ENCODE measurements at places on chromosomes 2 and 18.

GRCh38 chr2:69073928-69074570, 61.1 kb downstream of the ANTXR1 start:
- H3K27ac ChIP-seq = no peak overlapping the region
- H3K4me1 ChIP-seq = no peaks in the 10 kb centered on the region
- DNase-seq = no peak
- H3K27me3 ChIP-seq = no peaks in the 10 kb centered on the region
- H3K4me3 ChIP-seq = no peak overlapping the region

GRCh38 chr2:68282811-68283418, 30.6 kb upstream of the PPP3R1 start:
- no peak for DNase-seq
- no peak overlapping the region for H3K27ac ChIP-seq
- H3K4me1 ChIP-seq = no peaks in the 10 kb centered on the region
- no peaks in the 10 kb centered on the region for H3K36me3 ChIP-seq
- H3K4me3 ChIP-seq = no peak overlapping the region

GRCh38 chr2:200494048-200494447, 15.8 kb downstream of the KCTD18 start:
- H3K36me3 ChIP-seq = peaks cover 5% of the 10 kb centered on the region
- no peaks in the 10 kb centered on the region for H3K27me3 ChIP-seq
- no peak overlapping the region for H3K4me3 ChIP-seq
- H3K27ac ChIP-seq = no peak overlapping the region
- no peak for DNase-seq

GRCh38 chr2:165698444-165698884, 95.6 kb downstream of the GALNT3 start:
- no peak overlapping the region for H3K4me3 ChIP-seq
- no peaks in the 10 kb centered on the region for H3K27me3 ChIP-seq
- no peaks in the 10 kb centered on the region for H3K36me3 ChIP-seq
- no peaks in the 10 kb centered on the region for H3K4me1 ChIP-seq
- H3K27ac ChIP-seq = no peak overlapping the region
- no peak for DNase-seq

DNA sequence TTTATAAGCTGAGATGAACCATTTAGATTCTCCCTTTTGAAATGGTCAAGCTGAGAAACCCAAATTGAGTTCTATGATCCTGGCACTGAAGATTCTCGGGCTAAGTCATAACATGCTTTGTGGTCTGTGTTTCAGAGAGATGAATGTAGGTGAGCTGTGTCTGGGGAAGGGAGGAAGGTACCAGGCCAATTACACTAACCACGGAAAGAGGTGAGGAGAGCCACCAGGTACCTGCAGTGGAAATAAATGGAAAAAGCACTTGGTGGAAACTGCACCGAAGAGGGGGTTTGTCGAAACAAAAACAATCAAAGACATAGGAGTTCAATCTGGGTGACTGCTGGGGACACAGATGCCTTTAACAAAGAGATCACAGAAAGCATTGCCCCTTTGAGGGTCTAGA, 963 bp upstream of the MRPL44 start:
- H3K4me3 ChIP-seq = no peak overlapping the region
- H3K27me3 ChIP-seq = no peaks in the 10 kb centered on the region
- peaks cover 34% of the 10 kb centered on the region for H3K4me1 ChIP-seq
- peaks cover 5% of the 10 kb centered on the region for H3K36me3 ChIP-seq

GRCh38 chr2:118716102-118716501, 131.3 kb downstream of the EN1 start:
- no peaks in the 10 kb centered on the region for H3K4me1 ChIP-seq
- H3K27me3 ChIP-seq = no peaks in the 10 kb centered on the region
- no peak overlapping the region for H3K4me3 ChIP-seq
- no peak overlapping the region for H3K27ac ChIP-seq
- no peak for DNase-seq

- H3K27ac ChIP-seq = no peak overlapping the region
- H3K4me1 ChIP-seq = no peaks in the 10 kb centered on the region
- no peak for DNase-seq
- H3K36me3 ChIP-seq = no peaks in the 10 kb centered on the region
- no peaks in the 10 kb centered on the region for H3K27me3 ChIP-seq
Observed at GRCh38 chr2:173828189-173829142, 136.7 kb downstream of the SP3 start.

- H3K27me3 ChIP-seq = no peaks in the 10 kb centered on the region
- no peak overlapping the region for H3K4me3 ChIP-seq
- H3K36me3 ChIP-seq = no peaks in the 10 kb centered on the region
- DNase-seq = no peak
- H3K4me1 ChIP-seq = no peaks in the 10 kb centered on the region
- H3K27ac ChIP-seq = no peak overlapping the region
Observed at GRCh38 chr2:105768961-105769452, 24.3 kb downstream of the NCK2 start.

GRCh38 chr2:88331239-88331638, 121.3 kb downstream of the FOXI3 start:
- H3K27ac ChIP-seq = no peak overlapping the region
- no peaks in the 10 kb centered on the region for H3K36me3 ChIP-seq
- no peak for DNase-seq
- no peaks in the 10 kb centered on the region for H3K27me3 ChIP-seq

- no peak overlapping the region for H3K27ac ChIP-seq
- H3K36me3 ChIP-seq = no peaks in the 10 kb centered on the region
- H3K4me1 ChIP-seq = no peaks in the 10 kb centered on the region
- no peak for DNase-seq
- H3K4me3 ChIP-seq = no peak overlapping the region
- H3K27me3 ChIP-seq = no peaks in the 10 kb centered on the region
Observed at GRCh38 chr2:127161176-127162136, 54.5 kb upstream of the BIN1 start.

DNA sequence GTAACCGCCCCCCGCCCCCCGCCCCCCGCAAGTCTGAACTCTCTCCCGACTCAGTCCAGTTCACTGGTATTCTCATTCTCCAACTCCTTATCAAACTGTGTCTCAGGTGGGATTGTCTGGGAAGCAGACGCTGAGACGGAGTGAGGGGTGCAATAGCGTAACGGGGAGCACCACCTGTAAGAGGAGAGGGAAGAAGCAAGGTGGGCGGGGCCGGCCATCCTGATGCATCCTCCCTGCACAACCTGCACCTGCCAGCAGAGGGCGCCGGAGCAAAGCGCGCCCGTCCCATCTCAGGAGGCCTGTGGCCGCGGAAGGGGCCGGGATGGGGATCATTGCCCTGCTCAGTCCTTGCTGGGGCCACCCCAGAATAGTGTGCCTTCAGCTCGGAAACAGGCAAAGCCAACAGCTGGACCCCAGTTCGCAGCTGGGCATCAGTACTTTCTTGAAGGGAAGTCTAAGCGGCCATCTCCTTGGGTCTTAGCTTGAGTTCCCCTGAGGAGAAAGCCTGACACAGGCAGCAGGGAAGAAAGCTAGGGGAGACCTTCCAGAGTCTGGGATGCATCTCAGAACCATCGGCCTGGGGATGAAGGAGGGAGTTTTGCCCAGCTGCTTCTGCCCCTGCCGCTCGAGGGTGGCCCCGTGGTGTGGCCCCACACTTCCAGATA, 208.0 kb downstream of the TFCP2L1 start:
- H3K27ac ChIP-seq = no peak overlapping the region
- no peaks in the 10 kb centered on the region for H3K4me1 ChIP-seq

DNA sequence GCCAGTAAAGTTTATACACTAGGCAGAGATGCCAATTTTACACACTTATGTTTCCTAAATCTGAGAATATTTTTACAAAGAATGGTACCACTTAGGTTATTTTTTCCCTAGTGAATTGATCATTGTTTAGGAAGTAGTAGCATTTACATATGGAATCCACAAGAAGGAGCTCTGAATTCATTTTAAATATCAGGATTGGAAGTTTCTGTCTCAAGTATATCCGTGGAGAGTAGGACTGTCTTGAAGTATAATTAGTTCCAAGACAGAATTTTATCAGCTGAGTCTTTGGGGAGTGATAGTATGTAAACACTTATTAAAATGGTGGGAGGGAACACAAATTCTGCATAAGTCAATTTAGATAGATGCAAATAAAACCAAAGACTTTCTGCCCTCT, 82.3 kb upstream of the FAM98A start:
- H3K27ac ChIP-seq = no peak overlapping the region
- H3K36me3 ChIP-seq = no peaks in the 10 kb centered on the region
- H3K4me1 ChIP-seq = no peaks in the 10 kb centered on the region
- H3K4me3 ChIP-seq = no peak overlapping the region
- H3K27me3 ChIP-seq = no peaks in the 10 kb centered on the region

- H3K4me1 ChIP-seq = no peaks in the 10 kb centered on the region
- no peak overlapping the region for H3K4me3 ChIP-seq
- no peaks in the 10 kb centered on the region for H3K27me3 ChIP-seq
- DNase-seq = no peak
- no peak overlapping the region for H3K27ac ChIP-seq
Observed at GRCh38 chr2:95362486-95362885, 40.0 kb upstream of the FAHD2A start.

DNA sequence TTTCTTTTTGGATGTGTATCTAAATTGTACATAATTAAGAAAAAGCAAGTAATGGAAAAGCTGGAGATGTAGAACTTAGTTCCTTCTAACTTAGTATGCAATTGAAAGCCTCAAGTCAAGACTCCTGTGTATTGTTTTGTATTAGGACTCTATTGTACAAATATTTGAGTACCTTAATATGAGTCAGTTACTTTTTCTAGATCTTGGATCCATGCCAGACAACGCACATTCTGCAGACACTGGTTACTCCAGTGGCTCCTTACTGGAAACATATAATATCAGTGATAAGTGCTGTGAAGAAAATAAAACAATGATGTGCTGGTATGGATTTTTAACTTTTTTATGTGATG, 1.5 kb downstream of the SLC39A10 start:
- peak; percentile 45 for DNase-seq
- H3K27ac ChIP-seq = peak overlapping the region; percentile 98
- peaks cover 16% of the 10 kb centered on the region for H3K4me1 ChIP-seq
- H3K36me3 ChIP-seq = no peaks in the 10 kb centered on the region

GRCh38 chr2:238336793-238337444, 16.6 kb downstream of the TRAF3IP1 start:
- H3K4me3 ChIP-seq = no peak overlapping the region
- H3K36me3 ChIP-seq = peaks cover 7% of the 10 kb centered on the region
- H3K4me1 ChIP-seq = no peaks in the 10 kb centered on the region
- H3K27me3 ChIP-seq = no peaks in the 10 kb centered on the region
- no peak overlapping the region for H3K27ac ChIP-seq

DNA sequence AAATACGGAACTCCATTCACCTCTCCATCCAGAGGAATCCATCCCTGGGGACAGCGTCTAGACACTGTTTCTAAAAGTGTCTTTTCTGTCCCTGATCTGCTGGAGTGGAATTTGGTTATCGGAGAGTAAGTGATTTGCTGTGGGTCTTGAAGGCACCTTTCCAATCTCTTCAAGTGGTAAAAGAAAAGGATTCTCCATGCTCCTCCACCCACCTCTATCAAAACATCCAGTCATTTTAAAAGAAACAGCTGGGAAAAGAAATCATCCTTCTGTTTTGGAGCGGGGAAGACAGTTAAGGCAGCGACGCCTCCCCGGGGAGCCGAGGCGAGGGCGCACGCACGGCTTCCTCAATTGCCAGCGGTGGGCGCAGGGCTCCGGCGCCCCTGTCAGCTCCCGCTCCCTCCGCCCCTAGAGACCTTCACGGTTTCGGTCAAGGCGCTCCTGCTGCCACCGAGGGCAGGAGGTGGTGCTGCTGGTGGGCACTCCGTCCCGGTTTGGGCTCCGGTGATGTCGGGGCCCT, 547 bp downstream of the SLC35F5 start:
- H3K36me3 ChIP-seq = no peaks in the 10 kb centered on the region
- peak overlapping the region; percentile 94 for H3K27ac ChIP-seq
- H3K4me1 ChIP-seq = peaks cover 9% of the 10 kb centered on the region
- H3K27me3 ChIP-seq = no peaks in the 10 kb centered on the region
- H3K4me3 ChIP-seq = peak overlapping the region; percentile 69
- no peak for DNase-seq

DNA sequence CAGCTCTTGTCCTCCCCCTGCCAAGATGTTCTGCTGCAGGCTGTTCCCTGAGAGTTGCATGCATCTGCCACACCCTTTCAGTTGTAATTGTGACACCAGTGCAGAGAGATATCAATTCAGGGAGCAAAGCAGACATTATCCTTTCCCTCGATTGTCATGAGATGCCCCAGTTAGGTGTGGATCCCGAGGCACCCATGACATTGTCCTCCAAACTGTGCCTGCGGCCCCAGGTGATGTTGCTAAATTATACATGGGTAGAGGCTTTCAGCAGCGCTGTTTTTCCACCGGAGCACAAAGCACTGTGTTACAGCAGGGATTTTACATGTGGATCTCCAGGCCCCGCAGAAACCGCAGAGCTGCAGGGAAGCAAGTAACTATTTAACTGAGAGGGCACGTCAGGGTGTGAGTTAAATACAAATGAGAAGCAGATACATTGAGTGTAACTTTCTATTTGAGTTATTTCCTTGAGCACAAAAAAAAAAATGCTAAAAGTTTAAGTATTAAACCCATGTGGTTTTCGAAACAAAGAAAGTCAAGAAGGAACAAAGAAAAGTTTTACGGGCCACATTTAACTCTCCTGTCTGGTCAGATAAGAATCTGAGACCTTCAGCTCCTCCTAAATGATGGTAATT, 90.3 kb upstream of the BCL2L11 start:
- DNase-seq = no peak
- no peaks in the 10 kb centered on the region for H3K36me3 ChIP-seq
- no peak overlapping the region for H3K27ac ChIP-seq

DNA sequence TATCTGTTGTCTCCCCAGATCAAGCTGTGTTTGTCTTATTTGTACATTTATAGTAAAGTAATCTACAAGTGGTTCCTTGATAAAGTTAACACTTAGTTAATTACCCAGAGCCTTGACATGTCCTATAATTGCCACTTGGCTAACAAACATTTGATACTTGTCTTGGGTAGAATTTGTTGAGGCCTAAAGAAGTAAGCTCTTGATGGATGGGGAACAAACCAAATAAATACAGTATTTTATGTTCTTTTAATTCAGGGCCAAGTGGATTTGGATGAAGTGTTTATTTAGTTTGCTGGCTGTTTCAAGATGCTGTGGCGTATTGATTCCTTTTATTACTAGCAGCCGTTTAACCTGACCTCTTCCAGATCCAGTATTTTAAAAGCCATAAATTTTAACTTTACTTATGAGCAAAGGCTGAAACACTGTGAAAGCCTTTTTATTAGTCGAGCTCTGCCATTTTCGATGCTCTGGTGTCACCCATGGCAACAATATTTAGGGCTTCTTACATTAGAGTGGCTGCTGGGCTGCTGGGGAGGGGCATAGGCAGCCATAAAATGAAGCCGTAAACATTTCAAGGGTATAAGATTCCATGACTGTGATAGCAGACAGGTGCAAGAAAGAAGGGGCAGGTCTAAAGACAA, 401.6 kb upstream of the NRP2 start:
- H3K4me3 ChIP-seq = no peak overlapping the region
- H3K36me3 ChIP-seq = no peaks in the 10 kb centered on the region

- H3K27ac ChIP-seq = no peak overlapping the region
- DNase-seq = no peak
- H3K4me1 ChIP-seq = no peaks in the 10 kb centered on the region
Observed at GRCh38 chr2:10934979-10935350, 23.2 kb downstream of the KCNF1 start.

DNA sequence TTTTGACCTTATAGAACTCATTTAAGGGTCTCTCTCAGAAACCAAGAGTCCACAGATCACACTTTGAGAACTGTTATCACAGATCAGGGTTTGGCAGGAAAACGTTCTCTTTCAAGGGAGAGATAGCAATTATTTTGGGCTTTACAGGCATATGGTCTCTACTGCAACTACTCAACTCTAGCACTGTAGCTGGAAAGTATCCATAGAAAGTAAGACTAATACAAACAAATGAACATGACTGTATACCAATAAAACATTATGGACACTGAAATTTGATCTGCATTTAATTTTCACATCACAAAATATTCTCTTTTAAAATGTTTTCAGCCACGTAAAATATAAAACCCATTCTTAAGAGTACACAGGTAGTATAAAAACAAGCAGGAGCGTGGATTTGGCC, 100.5 kb downstream of the TRIP12 start:
- H3K4me3 ChIP-seq = no peak overlapping the region
- no peaks in the 10 kb centered on the region for H3K4me1 ChIP-seq
- no peak overlapping the region for H3K27ac ChIP-seq
- no peak for DNase-seq
- no peaks in the 10 kb centered on the region for H3K27me3 ChIP-seq
- no peaks in the 10 kb centered on the region for H3K36me3 ChIP-seq
